ENCODE measurements at places on chromosomes 6 and 20.

GRCh38 chr6:167541544-167541943 is 216.7 kb downstream of the TTLL2 start:
- DNase-seq, result no peak

- DNase-seq, result no peak
Observed at GRCh38 chr6:110430236-110430635, 14.9 kb upstream of the DDO start.

DNA sequence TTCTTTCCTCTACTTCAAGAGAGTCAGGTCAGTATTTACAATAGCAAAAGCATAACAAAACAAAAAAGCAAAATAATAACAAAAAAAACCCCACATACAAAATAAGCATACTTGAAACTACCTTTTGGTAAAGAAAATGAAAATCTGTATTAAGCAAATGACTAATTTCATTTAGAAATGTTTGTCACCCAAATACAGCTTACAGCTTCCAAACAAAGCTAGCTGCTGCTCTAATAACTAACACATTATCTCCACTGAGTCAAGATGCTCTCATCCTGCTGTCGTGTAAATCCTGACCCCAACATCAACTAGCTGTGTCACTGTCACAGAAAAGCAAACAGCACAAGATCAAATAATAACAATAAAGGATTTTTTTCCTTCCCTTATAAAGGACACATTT is 21.7 kb downstream of the MAP7 start:
- DNase-seq, result no peak

DNA sequence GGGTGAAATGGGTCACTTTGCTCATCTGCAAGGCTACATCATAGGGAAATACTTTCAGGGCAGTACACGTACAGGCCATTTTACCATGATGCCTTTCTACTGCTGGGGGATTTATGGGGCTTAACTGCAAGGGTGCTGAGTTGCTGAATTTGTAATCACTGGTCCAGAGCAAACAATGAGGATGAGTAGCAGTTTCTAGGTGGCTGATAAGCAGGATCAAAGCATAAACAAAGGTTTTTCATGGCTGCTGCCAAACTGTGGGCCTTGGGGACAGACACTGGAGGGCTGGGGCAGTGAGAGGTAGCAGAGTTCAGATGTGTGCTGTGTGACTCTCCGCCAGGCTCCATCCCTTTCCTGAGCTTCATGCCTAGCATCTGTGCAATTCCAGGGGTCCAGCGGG is 68.3 kb downstream of the CNBD2 start:
- no peak for DNase-seq

- no peak for DNase-seq
Observed at GRCh38 chr6:98039443-98039842, 756.4 kb upstream of the MMS22L start.

DNA sequence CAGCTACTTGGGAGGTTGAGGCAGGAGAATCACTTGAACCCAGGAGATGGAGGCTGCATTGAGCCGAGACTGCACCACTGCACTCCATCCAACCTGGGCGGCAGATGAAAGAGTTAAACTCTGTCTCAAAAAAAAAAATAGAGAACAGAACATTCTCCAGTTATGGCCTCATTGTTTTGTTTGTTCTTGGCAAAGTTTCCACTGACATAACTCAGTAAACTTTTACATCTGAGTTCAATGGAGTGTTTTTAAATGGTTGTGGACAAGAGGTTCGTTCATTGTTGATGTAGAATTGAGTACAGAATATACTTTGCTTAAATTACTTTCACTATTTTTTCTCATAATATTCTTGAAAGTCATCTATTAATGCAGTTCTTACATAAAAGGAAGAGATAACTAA is 42.2 kb upstream of the IFNGR1 start:
- DNase-seq, result no peak

- DNase-seq, result no peak
Observed at GRCh38 chr20:48956052-48956451, 34.5 kb downstream of the ARFGEF2 start.

- no peak for DNase-seq
Observed at GRCh38 chr20:62269871-62270270, 31.6 kb downstream of the OSBPL2 start.

DNA sequence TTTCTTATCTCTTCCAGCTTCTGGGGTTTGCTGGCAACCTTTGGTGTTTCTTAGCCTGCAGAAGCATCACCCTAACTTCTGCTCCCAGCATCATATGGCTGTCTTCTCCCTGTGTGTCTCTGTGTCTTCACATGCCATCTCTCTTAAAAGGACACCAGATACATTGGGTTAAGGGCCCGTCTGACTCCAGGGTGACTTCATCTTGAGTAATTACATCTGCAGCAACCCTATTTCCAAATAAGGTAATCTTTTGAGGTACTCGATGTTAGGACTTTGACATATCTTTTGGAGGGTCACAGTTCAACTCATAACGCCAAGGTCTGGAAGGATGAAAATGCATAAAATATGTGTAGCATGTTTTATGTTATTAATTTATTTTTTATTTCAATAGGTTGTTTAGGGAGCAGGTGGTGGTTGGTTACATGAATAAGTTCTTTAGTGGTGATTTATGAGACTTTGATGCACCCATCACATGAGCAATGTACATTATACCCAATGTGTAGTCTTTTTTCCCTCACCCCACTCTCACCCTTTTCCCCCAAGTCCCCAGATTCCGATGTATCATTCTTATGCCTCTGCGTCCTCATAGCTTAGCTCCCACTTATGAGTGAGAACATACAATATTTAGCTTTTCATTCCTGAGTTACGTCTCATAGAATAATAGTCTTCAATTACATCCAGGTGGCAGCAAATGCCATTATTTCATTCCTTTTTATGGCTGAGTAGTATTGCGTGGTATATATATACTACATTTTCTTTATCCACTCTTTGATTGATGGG is 131.1 kb downstream of the TBXT start:
- DNase-seq, result no peak

GRCh38 chr6:107866606-107867301 is 42.6 kb upstream of the SCML4 start:
- DNase-seq, result peak; percentile 27

DNA sequence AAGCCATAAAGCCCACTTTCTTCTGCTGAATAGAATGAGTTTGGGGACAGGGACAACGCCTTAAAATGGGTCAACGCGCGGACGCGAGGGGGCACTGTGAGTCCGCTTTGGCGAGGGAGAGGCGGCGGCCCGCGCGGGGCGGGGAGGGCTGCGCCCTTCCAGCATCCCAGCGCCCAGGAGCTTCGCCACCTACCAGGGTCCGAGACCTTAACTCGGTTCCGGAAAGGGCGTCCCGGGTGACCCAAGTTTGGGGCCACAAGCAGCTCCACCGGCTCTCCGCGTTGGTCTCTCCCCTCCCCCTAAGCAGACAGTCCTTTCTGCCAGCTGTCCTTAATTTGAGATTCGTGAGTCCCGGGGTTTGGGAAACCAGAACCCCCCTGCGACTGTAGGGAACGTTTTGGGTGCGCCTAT is 1.8 kb upstream of the SAMD5 start:
- DNase-seq, result peak; percentile 51

DNA sequence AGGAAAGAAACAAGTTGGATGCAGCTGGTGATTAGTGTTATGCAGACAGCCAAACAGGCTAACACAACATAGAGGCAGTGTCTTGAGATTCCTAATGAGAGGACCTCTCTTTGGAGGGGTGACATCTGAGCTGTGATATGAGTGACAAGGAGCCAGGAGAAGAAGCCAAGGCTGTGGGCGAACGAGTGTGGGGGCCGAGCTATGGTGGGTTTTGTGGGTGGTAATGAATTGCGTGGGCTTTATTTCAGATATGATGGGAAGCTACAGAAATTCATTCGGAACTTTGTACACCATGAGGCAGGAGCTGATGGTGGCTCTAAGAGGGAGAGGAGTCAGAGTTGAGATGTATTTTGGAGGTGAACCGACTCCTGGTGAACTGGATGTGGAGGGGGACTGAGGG is 250.8 kb upstream of the RNF24 start:
- no peak for DNase-seq

DNA sequence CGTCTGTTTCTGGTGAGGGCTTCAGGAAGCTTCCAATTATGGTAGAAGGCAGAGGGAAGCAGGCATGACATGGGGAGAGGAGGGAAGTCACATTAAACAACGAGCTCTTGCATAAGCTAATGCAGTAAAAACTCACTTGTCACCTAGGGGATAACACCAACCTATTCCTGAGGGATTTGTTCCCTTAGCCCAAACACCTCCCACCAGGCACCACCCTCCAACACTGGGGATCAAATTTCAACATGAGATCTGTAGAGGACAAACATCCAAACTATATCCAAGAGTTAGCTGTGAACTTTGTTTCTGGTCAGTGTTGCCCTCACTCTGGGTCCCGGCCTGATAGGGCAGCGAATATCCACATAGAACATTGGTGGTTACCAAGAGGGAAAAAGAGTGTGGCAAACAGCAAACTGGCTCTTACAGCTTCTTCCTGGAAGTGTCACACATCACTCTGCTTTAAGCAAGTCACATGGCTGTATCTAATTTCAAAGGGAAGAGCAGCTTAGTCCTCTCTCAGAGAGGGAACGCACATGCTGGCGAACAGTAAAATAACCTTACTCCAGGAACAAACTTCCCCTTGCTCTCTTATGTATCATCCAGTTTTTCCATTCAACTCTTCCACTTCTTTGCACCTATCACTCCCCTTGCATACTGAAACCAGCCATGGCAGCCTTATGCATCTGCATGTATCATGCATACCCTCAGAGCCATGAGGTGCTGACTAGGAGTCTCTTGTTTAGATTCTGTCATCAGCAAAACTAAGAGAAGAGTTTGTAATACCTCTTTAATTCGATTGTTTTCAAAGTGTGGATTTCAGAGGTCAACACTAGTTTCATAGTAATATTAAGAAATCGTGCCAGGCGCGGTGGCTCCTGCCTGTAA is 4.8 kb upstream of the MOCS1 start:
- DNase-seq, result no peak

- DNase-seq, result no peak
Observed at GRCh38 chr6:121491576-121491975, 56.1 kb downstream of the GJA1 start.

GRCh38 chr6:14985366-14985765 is 260.5 kb upstream of the JARID2 start:
- DNase-seq, result no peak

- DNase-seq, result no peak
Observed at GRCh38 chr20:52621401-52621800, 350.8 kb upstream of the TSHZ2 start.

DNA sequence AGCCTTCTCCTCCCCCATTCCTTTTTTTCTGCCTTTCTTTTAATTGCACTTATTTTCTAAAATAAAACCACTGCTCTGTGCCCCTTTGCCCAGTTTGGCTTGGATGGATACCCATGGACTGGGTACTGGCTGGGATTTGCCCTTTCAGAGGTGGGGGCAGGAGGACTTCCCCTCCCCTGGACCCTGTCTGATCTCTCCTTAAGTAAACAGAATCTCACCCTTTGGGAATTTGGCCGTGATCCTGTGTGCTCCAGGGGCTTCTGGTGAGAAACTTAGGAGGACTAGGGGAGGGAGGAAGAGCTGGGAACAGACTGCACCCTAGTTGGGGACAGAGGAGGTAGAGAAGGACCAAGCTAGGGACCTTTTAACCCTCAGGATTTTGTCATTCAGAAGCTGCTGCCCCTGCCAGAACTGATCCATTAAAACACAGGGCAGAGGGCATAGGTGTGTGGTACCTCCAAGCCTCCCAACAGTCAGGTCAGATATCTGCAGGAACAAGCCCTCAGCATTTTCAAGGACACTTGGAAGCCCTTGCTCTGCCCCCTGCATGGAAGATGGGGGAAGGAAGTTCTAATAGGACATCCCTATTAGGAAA is 7.3 kb downstream of the FOXP4 start:
- no peak for DNase-seq

DNA sequence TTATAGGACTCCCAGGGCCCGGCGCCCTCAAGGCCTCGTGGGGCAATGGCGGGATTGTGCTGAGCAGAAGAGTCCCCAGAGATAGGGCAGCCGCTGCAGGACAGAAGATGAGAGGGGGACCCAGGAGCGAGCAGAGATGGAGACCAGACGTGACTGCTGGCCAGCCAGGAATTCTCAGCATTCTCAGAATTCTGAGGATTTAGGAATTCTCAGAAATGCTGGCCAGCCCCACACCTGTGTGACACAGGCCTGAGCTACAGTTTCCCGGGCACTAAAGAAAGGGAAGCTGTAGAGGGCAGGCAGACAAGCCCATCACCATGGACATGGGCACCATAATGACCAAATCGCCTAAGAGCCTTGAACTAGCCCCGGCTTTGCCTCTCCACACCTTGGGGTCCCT is 186.2 kb upstream of the CDH4 start:
- no peak for DNase-seq

GRCh38 chr20:56360908-56361205 is 2.1 kb downstream of the FAM210B start:
- no peak for DNase-seq

DNA sequence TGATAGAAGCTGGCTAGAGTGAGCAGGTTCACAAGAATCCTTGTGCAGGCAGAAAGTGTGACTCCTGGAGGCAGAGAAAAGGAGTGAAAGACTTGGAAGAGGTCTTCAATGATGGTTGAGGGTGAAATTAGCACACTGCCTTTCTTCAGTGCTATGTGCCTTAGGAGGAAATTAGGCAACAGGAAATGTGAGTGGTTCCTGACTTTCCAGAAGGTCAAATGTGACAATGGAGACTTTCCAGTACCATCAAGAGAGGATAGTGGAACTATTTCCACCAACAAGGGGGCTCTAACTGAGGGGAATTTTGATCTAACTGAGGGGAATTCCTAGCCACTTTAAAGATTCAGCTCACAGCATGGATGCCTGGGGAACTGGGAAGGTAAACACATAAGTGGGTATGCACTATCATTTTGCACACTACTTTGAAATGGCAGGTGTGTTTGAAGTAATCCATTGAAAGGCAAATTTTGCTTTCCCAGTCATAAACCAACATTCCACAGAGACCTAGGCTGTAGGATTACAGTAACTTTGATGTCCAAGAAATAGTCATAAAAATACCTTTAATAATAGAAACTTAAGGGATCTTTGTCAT is 90.0 kb downstream of the PERP start:
- DNase-seq, result no peak

- no peak for DNase-seq
Observed at GRCh38 chr6:142819603-142820337, 125.2 kb downstream of the HIVEP2 start.

DNA sequence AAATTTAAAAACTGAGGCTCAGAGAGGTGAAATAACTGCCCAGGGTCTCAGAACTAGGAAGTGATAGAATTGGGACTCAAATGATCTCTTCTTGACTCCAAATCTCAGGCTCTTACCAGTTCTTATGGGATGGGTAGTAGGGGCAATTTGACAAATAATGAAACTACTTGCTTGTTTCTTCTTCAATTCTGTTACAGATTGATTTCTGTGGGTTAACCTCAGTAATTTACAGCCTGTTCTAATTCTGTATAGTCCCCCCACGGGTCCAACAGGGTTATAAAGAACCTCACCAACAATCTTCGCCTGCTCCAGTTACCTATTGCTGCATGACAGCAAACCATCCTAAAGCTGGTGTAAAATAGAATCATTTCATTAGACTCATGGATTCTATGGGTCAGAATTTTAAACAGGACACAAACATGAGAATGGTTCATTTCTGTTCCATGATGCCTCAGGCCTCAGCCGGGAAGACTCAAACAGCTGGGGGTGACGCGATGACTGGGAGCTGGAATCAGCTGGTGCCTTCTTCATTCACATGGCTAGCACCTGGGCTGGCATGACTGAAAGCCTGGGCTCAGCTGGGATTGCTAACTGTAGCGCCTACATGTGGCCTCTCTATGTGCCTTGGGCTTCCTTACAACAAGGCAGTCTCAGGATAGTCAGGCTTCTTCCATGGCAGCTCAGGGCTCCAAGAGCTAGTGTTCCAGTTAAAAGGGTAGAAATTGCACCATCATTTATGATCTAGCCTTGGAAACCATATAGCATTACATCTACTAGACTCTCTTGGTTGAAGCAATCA is 6.6 kb upstream of the WFDC2 start:
- no peak for DNase-seq

GRCh38 chr6:46888031-46888430 is 33.7 kb downstream of the ADGRF5 start:
- DNase-seq, result peak; percentile 15

All from RWPE1 (cell line).